ENCODE measurements at places on chromosomes 6 and 20.

DNA sequence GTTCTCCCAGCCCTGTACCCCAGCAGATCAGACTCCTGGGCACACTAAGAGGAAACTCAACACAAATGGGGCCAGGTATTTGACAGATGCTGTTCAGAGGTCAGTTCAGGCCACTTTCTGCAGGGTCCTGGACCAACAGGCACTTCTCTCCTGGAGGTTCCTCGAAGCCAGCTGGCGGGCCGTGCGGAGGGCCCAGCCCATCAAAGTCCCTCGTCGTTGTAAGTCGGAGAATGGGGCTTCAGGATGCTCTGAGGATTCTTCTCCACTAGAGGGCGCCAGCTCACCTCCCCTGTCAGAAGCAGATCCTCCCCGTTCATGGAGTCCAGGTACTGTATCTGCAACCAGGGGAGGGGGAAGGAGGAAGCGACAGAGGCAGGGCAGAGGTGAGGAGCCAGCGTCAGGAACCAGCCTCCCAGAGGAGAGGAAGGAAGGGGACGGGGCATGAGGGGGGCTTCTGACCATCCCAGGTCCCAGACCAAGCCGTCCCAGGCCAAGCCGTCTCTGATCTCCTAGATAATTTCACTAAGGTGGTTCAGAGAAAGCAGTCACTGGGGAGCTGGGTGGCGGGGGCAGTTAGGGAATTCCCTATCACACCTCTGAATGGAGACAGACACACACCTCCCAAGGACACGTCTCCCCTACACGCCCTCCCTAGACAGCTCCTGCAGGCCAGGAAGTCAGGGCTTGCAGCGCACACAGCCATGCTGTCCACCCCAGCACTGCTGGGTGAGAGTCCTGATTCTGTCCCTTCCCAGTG, 11.7 kb upstream of the FAM83C start:
- DNase-seq = peak; percentile 80

DNA sequence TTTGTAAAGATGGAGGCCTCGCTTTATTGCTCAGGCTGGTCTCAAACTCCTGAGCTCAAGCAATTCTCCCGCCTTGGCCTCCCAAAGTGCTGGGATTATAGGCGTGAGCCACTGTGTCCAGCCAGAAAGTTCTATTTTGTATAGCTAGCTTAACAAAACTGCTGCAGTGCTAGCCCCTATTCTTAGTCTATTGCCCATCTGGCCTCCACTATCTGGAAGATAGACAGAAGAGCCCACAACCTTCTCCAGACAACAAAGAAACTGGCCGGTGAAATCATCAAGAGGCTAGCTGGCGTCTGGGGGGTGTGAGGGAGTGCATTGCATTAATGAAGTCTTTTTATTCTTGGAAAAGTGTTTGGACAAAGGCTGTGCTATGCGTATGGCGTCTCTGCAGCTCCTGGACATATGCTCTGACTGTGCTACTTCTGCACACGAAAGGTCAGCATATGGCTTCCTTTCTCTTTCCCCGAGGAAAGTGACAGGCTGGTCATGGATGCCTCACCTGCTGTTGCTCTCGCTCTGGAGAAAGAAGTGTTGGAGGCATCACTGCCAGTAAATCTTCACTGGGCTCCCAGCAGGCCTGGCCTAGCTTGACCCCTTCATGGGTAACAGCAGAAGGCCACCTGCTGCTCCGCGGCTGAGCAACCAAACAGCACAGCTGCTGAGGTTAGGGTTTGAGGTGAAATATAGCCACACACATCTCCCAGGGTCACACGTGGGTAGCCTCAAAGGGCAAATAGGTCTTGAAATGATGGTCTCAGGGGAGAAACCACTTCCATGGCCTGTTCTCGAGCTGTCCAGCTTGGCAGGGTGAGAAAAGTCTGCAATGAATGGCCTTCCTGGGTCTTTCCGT, 95.1 kb upstream of the IYD start:
- no peak for DNase-seq

DNA sequence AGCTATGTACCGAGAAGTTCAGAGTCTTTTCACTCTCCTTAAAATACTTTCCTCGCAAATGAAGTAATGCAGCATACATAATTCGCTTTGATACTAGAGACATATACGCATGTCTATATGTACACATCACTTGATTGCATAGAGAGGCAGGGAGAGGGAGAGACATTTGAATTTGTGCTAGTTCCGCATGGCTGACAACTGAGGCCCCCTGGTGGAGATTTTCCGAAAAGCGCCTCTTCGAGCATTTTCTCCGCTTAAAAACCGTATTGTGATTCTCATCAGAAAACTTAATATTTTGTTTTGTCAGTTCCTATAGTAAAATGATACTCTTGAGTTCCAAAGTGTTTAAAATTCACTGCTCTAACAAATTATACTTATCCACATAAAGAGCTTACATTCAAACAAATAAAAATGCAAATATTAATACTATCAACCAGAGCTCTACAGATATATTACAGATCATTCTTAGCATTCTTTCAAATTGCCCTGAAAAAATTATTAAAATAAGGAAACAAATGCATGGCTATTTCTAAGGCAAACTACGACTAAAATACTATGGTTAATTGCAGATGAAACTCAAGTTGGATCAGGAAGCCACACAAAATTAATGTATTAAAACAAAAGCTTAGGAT, 637 bp downstream of the MYLK4 start:
- peak; percentile 69 for DNase-seq

GRCh38 chr6:44000164-44000842, 126.9 kb downstream of the MRPL14 start:
- DNase-seq = no peak

DNA sequence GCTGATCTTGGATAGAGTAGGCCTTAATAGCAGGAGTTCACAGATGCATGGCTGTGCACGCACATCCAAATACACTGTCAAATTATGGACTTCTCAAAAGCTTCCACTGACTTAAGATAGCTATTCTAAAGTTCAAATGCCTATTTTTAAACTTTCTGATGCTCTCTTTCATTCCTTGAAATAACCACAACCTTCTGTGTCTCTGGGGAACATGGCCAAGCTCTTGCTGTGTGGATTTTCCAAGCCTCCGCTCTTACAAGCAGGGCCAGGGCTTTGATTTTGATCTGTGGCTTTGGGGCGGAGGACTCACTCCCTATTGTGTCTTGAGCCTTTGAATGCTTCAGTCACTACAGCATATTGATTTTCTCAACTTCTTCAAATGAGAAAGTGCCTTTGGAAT, 35.7 kb upstream of the SNRPB2 start:
- DNase-seq = no peak

DNA sequence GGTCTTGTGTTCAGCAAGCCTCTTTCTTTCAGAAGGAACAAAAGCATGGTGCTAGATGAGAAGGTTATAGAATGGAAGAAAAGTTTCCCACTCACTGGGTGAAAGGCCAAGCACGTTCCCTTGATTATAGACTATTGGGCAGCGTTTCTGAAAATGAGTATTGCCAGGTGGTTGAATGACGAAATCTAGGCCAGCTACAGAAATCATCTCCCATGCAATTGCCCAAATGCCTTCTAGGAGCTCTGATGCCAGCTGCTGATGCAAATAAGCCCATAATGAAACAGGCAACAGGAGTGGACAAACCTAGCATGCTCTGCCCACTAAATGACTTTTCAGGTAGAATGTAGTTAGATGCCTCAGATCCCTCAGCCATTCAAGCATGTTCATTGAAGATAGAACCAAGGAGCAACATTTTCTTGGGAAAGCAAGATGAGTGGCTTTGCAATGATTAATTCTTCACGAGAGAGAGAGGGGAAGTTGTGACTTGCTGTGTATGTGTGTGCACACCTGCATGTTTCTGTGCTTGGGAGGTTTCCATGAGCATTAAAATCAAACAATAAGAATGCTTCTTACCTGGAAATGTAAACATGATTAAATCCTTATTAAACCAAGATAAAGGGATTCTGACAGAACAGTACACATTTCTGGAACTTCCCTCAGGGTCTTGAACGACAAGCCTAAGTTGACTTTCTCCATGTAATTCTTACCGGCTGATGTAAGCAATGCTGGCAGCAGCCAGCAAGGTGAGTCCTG, 43.6 kb downstream of the ADTRP start:
- no peak for DNase-seq

- DNase-seq = no peak
These were observed 190.5 kb upstream of the HEY2 start for GRCh38 chr6:125558907-125559306.

Data from activated CD4-positive, alpha-beta T cell treated with anti-CD3 and anti-CD28 coated beads, Interleukin-2, amount 50 U/mL, for 4 hours (primary cell).